Fibroblast of skin of left quadriceps (primary cell): ENCODE measurements at places on chromosomes 3 and 15.

GRCh38 chr15:89400116-89400781 is 65.6 kb upstream of the POLG start:
- DNase-seq = no peak

GRCh38 chr15:54941417-54941816 is 255.3 kb downstream of the RSL24D1 start:
- no peak for DNase-seq

DNA sequence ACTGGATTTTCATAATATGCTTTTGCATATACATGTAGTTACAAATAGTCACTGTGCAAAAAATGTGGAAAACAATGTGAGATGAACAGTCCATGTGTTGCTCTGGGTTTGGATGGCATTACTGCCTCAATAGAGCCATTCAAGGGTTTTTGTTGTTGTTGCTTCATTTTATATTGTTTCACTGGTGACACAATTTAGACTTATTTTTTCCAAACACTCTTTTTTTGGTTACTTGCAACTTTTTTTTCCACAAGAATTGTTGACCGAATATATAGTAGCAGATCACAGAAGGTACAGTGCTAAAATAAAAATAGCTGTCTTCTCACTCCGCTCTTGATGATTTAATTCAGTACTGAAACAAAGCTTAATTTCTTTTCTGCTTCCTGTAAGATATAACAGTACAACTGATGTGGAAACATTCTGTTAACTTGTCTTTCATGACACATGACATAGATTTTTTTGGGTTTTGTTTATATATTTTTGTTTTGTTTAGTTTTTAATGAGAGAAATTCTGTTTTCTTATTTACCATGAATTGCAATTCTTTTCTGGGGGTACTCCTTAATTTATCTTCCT is 618.6 kb downstream of the NAALADL2 start:
- DNase-seq = no peak

DNA sequence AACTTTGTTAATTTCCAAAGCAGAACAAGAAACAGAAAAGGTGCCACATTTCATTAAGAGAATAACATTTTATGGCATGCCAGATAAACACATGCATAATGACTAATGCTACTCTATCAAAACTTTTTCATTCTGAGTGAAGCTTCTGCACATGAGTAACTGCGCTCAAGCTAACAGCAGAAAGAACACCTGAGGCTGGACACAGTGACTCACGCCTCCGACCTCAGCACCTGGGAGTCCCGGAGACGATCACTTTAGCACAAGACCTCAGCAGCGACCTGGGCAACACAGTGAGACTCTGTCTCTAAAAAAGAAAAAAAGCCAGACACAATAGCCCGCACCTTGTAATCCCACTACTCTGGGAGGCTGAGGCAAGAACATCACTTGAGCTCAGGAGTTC is 70.6 kb downstream of the ACAP2 start:
- no peak for DNase-seq

DNA sequence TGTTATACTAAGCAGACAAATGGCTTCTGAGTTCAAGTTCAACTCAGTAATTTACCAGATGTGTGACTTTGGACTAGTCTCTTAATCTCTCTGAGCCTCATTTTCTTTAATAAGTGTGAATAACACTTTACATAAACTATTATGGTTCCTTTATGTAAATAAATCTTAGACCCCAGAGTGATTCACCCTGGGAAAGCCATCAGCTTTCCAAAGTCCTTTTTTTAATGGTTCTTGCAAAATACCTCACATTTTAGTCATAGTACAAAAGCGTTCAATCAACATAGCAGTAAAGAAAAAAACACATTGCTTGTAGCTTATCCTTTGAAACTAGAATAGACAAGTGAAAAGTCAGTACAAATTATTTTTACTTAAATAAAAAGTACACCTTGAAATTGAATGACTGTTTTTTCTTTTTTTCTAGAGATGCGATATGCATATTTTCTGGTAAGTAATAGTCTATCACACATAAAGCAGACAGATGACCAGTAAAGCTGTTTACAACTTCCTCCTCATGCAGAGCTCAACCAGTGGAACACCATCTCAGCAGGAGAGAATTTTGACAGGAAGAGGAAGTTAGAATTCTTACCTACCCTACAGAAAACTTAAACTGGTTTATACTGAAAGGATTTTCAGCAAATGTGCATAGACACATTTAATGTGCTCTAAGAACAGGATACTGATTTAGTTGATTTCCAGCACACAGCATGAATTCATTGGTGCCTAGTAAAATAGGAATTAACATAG is 123.0 kb upstream of the AGBL1 start:
- DNase-seq = no peak

DNA sequence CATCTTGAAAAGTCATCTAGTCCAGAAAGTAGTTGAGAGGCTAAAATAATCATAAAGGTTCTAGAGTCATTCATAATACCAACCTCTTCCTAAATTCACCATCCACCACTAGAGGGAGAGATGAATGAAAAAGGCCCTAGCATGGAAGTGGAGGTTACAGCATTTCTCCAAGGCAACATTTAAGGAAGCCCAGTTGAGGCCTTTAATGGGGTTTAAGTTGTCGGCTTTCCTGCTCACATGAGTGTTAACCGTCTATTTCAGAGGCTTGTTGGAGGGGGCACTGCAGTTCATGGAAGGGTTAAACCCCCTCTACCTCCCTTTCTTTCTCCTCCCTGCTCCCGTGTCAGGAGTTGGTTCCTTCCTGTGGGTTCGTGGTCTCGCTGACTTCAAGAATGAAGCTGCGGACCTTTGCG is 3.8 kb upstream of the SLCO3A1 start:
- DNase-seq = no peak

DNA sequence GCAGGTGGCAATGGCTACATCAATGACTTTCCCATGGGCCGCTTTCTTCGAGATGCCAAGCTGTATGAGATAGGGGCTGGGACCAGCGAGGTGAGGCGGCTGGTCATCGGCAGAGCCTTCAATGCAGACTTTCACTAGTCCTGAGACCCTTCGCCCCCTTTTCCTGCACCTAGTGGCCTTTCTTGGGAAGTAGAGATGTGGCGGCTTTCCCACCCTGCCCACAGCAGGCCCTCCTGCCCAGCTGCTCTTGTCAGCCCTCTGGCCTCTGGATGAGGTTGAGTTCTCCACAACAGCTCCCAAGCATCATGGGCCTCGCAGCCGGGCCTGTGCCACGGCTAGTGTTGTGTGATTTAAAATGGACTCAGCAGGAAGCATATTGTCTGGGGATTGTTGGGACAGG is 12.5 kb downstream of the IVD start:
- DNase-seq = no peak

DNA sequence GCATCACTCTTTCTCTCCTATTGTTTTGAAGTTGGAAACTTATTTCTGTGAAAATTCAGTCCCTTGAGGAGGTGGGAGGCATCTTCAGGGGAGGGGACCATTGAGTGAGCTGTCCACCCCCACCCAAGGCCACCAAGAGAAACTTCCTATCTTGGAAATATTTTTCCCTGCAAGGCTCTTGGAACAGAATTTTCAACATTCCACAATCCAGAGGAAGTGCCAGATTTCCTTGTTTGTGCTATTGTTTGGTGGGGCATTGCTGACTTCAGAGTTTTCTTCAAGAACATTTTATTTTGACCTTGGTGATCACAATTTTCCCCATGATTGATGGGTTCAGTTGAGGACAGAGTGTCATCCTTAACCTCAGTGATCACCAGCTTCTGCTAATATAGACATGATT is 12.0 kb downstream of the DNASE1L3 start:
- DNase-seq = no peak

DNA sequence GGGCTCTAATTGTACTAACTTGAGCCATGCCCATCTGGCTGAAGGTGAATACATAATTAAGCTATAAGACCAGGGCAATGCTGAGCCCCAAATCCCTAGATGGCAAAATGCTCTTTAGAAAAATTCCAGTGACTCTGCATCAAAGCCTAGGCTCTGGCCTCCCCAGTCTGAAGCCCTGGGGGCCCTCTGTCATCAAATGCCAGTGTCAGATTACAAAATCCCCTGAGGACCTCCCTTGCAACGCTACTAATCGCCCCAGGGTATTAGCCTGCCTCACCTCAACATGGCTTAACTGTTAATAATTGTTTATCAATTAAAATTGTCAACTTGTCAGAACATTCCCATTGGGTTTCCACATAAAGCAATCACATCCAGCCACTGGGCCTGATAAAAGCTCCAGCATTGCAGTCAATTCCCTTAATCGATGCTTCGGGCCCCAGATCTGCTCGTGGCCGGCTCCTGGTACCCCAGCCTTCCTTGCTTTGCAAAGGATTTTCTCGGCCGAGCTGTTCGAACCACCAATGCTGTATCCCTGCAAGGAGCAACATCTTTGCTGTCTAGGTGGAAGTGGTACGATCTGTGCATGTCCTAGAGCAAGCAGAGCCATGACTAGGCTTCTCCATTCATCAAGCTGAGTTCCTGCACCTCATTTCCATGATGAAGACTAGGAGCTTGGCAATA is 151.7 kb downstream of the MEGF11 start:
- no peak for DNase-seq

- no peak for DNase-seq
These were observed 54.0 kb downstream of the MBNL1 start for GRCh38 chr3:152322756-152323155.

DNA sequence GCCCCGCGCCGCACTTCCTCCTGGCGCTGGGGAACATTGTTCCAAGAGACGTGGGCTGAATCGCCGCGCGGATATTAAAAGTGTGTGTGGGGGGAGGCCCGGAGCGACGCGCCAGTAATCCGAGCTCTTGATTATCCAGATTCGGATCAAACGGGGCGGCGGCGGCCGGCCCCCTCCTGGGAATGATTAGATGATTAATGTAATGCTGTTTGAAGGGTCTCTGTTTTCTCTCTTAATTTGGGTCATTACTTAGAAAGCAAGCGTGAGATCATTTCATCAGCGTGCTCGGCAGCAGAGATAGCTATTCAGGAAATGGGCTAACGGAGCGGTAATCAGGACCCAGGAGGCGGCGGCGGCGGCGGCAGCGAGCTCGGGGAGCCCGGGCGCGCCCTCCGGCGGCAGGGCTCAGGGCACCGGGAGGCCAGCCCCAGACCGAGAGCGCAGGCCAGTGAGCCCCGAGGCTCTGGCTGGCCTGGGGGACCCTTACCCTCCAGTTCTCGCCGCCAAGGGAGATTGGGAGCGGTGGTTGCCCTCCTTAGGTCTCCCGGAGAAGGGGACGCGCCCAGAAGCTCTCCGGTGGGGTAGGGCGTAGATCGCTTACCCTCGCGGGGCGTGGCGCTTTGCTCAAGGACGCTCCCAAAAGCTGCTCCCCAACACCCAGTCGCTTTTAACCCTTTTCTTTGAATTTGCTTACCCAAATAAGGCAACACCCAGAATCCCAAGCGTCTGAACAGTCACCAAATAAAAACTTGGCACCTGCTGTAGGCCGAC is 4.5 kb downstream of the FEZF2 start:
- no peak for DNase-seq

GRCh38 chr15:37979671-37980409 is 45.4 kb downstream of the TMCO5A start:
- no peak for DNase-seq

GRCh38 chr3:185308126-185308754 is 54.4 kb upstream of the EHHADH start:
- peak; percentile 24 for DNase-seq

- no peak for DNase-seq
These were observed at the start of gene IQCF2 for GRCh38 chr3:51860703-51861665. IQCF2 (plus strand) TSS chr3:51861615; CDS start chr3:51861667, 52 bp downstream.

GRCh38 chr3:105752791-105753415 is 115.9 kb downstream of the CBLB start:
- no peak for DNase-seq

GRCh38 chr15:44788748-44789147 is 52.4 kb downstream of the TRIM69 start:
- DNase-seq = no peak

DNA sequence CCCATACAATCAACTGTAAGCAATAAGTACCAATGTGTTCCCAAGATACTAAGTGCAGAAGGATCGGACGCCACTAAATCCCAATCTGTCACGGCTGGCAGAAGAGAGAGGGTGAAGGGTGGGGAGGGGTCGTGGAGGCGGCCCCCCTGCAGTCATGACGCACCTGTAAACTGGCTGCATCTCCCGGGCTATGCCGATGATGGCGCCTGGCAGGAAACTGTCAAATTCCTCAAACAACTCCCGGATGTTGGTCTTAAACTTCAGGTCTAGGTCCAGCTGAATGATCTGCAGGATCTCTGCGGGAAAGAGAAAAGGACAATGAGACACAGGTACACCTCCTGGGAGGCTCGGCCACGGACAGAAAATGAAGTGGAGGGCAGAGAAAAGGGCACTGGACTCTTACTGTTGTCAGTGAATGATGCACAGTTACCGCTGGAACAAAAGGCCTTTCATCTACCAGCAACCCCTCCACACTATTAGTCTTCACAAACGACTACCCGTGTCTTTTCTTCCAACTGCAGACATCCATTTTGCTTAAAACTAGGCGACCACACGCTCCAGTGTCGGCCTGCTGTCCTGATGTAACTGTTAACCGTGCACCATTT is 114.6 kb downstream of the XXYLT1 start:
- no peak for DNase-seq

DNA sequence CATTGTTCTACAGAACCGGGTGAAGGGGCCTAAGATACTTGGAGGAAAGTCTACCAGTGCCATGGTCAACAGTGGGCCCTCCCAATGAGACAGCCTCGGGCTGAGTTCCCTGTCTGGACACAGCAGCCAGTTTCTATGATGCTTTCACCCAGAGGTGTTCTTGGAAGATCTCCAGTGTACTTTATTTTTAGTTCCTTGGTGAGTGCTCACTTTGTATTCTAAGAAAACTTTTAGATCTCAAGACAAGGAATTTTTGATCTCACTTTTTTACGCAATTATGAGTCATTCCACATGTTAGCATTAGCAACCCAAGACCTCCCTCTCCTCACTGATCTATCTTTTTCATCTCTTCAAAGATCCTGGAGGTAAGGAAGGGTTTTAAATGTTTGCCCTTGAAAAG is 287.7 kb downstream of the RORA start:
- DNase-seq = no peak

DNA sequence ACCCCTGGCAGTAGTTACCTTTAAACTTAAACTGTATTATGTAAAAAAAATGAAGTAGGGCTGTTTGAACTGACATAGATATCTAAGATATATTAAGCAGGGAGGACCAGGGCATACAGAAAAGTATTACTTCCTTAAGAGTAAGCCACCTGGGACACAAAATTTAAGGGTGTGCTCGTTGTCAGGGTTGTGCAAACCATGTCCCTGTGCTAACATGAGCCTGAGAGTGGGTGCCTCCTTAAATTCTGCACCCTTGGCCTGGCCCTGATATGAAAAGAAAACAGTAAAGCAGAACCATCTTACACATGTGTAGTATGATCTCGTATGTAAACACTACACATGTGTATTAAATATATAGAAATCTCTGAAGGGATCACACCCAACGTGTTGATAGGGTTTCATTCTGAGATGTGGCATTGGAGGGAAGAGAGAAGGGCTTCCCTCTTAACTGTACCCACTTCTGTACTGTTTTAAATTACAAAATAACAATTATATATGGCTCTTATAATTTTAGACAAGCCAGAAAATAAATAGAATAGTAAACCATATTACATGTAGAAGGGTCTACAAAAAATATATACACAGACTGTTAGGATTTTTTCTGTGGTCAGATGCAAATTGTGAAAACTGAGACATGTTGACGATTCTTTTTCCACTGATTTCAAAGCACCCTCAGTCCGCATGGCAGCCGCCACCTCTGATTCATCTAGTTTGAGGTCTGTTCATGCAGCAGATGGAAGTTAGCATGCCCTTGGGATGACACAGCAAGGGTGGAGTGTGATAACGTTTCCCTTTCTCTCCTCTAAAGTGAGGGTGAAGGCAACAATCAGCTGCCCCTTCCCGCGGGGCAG is 400.8 kb upstream of the PROK2 start:
- DNase-seq = peak; percentile 61

- DNase-seq = no peak
These were observed 6.8 kb upstream of the ONECUT1 start for GRCh38 chr15:52796753-52797520.
